ENCODE measurements at places on chromosomes 7 and 10.

DNA sequence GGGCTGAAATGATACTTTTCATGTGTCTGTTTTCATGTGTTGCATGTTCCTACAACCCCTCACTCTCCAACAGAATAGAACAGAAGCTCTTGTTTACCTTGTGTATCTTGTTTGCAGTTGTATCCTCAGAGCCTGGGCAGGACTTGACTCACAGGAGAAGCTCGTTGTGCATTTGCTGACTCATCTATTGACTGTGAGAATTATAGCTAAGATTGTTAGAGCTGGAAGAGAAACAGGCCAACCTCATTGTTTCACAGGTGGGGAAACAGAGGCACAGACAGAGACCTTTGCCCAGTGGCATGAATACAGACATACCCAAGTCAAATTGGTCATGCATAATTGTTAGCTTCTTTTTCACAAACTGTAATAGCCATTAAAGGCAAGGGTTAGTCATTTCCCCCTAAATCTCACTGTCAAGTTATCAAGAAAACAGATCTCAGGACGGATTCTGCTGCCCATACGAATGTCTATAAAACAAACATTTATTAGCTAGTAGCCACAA lies 4.6 kb upstream of the TSPAN15 start:
- DNase-seq: no peak

DNA sequence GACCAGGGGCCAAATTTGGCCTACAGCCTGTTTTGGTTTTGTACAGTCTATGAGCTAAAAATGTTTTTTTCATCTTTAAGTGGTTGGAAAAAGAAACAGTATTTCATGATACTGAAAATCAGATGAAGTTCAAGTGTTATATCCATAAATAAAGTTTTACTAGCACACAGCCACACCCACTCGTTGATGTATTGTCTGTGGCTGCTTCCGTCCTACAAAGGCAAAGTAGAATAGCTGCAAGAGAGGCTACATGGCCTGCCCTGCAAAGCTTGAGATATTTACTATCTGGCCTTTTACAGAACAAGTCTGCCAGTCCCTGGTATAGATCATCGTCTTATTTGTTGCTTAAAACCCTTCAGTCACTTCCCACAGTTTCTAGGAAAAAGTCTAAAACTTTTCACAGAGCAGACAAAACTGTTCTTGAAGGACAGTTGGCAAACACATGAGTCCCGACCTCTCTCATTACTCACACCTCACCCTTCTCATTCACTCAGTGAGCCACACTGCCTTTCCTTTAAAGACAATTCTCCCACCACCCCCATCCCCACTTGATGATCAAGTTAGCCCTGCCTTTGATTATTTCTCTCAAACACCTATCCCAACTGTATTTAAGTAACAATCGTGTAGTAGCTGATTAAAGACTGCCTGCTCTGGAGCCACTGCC lies 9.9 kb downstream of the RHEB start:
- no peak for DNase-seq

DNA sequence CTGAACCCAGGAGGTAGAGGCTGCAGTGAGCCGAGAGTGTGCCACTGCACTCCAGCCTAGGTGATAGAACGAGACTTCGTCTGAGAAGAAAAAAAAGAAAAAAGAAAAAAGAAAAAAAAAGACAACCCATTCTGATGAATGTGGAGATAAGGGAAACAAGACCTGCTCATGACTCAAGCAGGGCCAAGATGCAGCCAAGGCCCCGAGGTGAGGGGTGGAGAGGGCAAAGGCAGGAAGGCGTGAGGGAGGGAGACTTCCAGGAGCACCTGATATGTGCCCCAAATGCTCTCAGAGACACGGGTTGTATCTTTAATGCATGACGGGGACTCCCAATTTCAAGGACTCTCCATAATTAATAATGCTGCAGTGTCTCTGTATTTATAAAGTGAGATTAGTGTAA lies 134.6 kb downstream of the PIP4K2A start:
- no peak for DNase-seq

DNA sequence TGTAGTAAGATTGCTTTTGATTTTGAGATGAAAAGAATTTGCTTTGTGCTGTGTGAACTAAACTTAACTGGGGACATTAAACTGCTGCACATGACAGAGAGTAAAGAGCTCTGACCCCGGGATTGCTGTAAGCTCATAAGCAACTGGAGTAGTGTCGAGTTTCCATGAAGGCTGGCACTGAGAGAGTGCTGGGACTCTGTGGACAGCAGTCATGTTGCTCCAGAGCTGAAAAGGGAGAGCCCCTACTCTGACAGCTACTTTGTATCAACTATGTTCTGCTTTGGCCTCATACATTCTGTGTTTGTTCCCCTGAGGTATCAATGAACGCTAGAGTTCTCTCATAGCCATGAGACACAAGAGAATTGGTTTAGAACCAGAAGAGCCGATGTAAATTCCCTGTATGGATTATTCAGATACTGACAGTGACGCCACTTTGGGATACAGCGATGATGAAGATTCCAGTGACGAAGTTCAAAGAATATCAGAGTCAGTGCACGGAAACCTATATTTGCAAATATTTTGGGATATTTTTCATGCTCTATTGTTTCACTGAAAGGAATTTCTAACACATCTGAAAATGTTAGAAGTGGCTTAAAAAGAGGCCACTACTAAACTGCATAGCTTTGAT lies 185.9 kb upstream of the DKK1 start:
- no peak for DNase-seq

GRCh38 chr7:52719677-52720076 lies 315.8 kb upstream of the POM121L12 start:
- DNase-seq: no peak

- DNase-seq: no peak
These were observed 27.3 kb upstream of the KMT2E start for GRCh38 chr7:104986628-104987259.

GRCh38 chr10:4263601-4263921 lies 478.6 kb upstream of the KLF6 start:
- DNase-seq: no peak

GRCh38 chr10:115762029-115762428 lies 511.0 kb downstream of the GFRA1 start:
- no peak for DNase-seq

- DNase-seq: peak; percentile 37
These were observed 336.7 kb upstream of the KLF6 start for GRCh38 chr10:4121502-4122380.

DNA sequence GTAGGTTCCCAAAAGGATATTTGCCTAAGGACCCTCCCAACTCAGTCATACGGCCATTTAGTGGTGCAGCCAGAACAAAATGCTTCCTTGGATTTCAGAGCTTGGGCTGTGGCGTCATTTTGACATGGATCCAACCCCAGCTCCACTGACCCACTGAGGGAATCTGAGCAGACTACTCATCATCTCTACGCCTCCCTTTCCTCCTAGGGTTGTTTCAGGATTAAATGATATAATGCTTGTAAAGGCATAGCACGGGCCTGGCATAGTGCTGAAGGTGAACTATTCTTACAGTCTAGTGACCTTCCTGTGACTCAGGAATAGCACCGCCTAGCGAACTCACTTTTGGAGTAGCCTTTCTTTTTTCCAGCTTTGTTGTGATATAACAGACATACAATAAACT lies 70.3 kb upstream of the LOXL4 start:
- no peak for DNase-seq

DNA sequence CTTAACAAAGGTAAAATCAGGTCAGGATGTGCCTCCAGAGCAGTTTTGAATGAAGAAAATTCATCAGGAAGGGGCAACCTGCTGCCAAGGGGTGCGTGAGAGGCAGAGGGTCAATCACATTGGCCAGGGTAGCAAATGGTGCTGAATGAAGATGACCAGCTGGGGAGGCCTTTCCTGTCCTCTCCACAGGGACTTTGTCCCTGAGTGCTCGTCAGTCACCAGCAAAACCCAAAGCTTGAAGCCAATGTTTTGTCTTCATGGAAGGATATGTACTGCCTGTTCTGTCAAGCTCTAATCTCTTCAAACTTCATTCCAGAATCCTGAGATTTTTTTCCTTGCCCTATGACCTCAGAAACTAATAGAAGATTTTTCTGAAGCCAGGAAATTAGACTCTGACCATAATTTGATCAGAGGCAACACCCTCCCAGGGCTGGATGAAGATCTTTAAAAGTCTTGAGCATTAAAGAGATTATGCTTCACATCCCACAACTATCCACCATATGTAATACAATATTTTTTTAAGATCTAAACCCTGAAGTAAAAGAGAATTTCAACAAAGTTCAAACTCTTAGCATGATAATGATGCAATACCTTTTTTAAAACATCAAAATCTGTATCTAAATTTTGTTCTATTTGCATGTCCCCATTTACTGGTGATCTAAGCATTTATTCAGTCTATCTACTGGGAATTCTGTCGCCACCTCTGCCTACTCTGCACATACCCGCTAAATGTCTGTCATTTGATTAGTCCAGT lies 243.0 kb downstream of the SNX13 start:
- DNase-seq: no peak

GRCh38 chr10:71790749-71791440 lies 17.6 kb upstream of the VSIR start:
- no peak for DNase-seq

Data from CD4-positive, alpha-beta T cell treated with Interleukin-1 beta for 1 hour (primary cell).